ENCODE measurements at places on chromosomes 12 and 14.

DNA sequence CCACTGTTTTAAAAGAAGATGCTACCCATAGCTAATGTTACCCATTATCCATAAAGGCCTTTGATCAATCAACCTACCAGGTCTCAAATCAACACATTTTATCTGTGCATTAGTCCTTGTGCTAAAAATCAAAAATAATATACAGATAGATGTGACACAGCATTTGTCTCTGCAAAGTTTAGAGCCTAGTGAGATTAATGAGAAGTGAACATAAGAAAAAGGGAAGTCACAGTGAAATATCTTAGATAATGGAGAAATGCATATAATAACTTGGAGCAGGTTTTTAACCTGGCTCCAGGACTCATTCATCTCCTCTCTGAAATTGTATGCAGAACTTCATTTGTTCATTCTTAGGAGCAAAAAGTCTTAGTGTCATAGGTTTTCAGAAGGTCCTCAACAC, 7.2 kb downstream of the PDE3A start:
- DNase-seq = no peak

GRCh38 chr12:2803635-2804392, 8.7 kb upstream of the ITFG2 start:
- DNase-seq = no peak

- no peak for DNase-seq
Observed at GRCh38 chr14:80669426-80669825, 272.1 kb downstream of the CEP128 start.

- no peak for DNase-seq
Observed at GRCh38 chr12:2390133-2390532, 337.3 kb downstream of the CACNA1C start.

DNA sequence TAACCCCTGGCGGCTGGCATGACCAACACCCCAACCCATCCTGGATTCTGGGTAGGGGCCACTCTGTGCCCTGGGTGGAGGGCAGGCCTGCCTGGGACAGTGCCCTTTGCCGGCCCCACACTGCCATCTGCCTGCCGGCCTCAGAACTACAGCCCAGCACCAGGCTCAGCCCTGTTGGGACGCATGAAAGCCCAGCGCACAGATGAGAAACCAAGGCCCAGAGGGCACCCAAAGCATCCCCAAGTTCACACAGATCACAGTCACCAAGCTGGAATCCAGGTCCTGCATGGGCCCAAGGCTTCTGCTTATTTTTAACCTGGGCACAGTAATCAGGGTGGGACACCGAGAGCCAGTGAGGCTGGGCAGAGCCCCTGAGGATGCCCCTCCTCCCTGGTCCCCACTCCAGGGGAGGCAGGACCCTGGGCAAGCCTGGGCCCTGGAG, 26.2 kb downstream of the RFLNA start:
- DNase-seq = peak; percentile 66

All from Ammon's horn (tissue), 1 donor.